Activated CD4-positive, alpha-beta T cell treated with anti-CD3 and anti-CD28 coated beads, Interleukin-2, amount 50 U/mL, for 1 hour (primary cell): ENCODE measurements at places on chromosomes 4 and X.

DNA sequence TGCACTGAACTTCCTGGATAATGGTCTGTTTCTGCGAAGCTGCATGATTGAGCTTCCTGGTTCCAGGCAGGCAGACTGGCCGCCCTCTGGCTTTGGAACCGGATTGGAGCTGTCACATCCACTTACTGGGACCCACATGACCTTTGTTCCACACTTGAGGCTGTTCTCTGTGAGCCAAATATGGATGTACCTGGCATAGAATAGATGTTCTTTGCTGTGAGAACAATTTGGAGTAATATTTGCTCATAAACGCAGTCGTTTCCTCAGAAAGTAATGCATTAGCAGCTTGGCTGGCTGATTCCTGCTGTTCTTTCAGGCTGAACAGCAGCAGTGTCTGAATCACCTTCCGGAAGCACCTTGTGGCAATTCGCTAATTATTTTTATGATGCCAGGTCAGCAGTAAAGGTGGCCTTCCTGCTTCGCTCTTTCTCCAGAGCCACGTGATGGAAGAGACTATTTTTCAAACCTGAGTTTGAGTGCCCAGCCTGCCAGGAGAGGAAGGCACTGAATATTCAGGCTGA, 78.1 kb upstream of the BOD1L1 start:
- DNase-seq: no peak

GRCh38 chrX:38636949-38637819, 75.8 kb downstream of the TSPAN7 start:
- DNase-seq: no peak

DNA sequence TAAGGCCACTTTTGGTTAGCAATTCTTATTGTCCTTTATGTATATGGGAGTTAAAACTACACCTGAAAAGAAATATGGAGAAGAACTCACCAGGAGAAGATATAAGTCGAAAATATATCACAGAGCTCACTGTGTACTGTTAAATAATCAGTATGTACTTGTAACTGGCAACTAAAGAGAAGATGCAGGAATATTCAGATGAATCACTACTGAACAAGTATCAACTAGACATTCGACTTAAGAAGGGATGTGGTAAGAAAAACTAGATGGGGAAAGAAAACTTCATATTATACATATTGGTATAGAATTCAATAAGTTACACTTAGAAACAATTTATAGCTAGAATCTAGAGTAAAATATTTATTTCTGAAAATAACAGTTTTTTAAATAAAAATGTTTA, 230.0 kb downstream of the CAMK2D start:
- DNase-seq: no peak

DNA sequence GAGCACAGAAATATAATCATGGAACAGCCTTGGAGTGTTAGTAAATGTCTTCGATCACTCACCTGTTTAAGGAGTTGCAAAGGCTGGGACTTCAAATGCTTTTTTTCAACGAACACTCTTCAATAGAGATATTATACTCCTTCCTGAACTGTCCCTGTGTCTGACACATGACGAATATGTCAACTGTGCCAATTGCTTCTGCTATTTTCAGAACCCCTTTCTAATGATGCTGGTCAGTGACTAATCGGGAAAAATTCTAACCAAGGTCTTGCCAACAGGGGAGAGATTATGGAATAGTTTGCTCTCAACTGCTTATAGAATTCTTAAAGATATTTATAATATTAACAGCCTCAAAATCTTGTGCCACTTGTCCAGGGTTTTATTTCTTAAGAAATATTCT, 8.5 kb upstream of the KLHL34 start:
- no peak for DNase-seq

GRCh38 chr4:185825737-185826136, 13.7 kb upstream of the SORBS2 start:
- no peak for DNase-seq

DNA sequence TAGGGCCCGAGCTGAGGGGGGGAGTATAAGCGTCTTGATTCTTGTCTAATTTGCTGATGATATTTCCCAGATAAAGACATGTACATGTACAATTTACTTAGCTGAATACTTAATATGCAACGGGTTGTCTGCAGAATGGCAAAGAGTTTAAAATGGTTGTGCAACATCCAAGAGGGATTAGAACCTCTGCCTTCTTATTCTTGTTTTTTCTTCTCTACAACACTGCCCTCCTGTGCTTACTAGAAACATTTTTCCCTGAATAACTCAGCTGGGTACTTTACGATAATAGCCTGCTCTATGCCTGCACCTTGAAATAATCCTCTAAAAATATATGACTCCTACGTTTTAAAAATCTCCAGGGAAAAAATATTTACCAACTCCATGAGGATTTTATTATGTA, 41.8 kb downstream of the INTS12 start:
- DNase-seq: no peak

DNA sequence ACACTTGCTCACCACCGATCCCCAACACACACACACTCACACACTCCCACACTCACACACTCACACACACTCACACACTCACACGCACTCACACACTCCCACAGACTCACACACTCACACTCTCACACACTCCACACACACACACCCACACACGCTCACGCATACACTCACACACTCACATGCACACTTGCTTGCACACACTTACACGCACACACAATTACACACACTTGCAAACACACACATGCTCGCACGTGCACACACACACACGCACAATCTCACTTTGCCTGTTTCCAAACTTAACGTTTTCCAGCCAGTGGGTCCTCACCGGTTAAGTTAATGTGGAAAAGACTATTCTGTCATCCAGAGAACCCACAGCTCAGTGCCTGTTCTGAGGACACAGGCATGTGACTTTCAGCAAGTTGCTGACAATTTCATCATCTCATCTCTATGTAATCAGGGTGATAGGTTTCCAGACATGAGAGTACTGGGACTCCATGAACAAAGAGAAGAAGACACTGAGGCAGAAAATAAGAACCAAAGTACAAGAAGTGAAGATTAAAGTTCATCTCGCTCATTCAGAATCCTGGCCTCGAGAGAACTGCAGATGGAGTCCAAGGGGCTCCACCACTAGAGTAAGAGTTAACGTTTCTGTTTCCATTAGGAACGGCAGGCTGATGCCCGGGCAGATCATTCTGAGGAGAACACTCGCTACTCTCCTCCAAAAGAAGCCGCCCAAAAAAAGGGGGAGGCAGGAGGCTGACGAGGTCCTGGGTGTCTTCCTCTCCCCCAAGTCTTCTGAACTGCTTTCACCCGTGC, 153.2 kb upstream of the FRG1 start:
- no peak for DNase-seq

- DNase-seq: no peak
Observed at GRCh38 chr4:74338792-74339333, 26.1 kb upstream of the EREG start.
